ENCODE measurements at places on chromosomes 13 and 19.
A peak's percentile ranks its signal among the peaks of the same experiment; 100 is the strongest.

DNA sequence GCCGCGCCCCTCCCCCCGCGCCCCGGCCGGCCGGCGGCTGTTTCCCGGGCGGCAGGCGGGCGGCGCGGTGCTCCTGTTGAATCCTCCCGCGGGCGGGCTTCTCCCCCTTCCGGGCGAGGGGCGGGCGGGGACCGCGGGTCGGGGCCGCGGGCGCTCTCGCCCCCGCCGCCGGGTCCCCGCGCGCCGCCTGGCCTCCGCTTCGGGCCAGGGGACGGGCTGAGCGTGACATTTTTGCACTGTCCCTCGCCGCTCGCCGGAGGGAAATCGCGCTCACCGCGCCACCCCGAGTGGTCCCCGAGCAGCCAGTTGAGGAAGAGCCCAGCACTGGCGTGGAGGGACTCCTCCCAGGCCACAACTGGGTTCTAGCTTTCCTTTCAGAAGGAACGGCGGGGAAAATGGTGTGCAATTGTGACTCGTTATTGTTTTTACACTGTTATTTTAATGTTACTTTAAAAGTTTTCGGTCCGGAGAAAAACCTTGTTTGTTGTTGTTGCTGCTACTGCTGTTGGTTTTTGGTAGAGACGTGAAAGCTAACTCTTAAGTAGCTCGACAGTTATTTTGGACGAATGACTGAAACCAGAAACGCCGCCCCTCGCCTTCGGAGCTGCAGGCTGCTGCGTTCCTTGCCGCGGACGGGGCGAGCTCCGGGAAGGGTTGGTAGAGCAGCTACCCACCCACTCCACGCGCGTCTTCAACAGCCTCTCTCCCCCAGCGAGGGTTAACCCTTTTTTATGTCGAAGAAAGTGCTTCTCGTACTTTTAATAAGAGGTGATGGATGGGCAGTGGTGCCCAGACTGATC lies 959 bp downstream of the PDS5B start:
- DNase-seq, result peak; percentile 40

DNA sequence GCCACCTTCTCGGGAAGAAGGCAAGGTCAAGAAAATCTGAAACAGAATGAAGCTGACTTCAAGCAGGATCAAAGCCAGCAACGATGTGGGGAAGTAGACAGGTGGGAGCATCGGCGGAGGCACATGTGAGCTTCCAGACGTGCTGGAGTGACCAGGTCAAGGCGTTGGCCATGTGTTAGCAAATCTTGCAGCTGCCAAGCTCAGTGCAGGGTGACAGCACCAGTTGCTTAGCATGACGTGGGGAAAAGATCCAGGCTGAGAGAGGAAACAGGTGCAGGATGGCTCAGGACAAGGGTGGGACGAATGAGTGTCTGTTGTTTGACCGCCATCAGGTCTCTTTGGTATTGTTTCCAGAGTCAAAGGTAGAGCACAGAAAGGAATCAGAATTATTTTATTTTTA lies 92.3 kb downstream of the TNFSF13B start:
- no peak for DNase-seq

- DNase-seq, result no peak
Observed at GRCh38 chr19:53865918-53866864, 1.5 kb upstream of the MYADM start.

- no peak for DNase-seq
Observed at GRCh38 chr13:77981281-77981881, 62.8 kb upstream of the EDNRB start.

DNA sequence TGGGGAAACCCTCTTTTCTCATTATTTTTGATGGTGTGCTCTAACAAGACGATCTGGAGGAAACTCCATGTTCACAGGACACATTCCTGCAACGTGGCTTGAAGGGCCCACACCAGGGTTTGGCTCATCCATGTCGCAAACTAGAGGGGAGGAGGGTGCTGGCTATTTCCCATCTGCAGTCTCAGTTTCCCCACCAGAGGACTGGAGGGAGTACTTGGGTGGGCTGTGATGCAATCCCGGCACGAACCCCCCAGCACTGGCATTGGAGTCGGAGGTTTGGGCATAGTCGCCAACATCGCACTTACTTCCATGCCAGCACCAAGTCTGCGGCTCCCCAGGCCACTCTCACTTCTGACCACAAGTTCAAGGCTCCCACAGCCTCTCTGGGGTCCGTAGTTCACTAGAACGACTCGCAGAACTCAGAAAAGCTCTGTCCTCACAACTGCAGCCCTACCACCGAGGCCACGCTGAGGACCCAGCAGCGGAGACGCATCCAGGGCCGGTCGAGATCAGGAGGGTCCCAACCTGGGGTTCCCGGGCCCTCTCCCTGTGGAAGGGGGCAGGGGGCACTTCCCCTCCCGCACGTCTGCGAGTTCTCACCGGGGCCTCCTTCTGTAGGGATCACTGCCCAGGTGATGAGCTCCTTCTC lies 165.6 kb upstream of the SOX1 start:
- DNase-seq, result no peak

- DNase-seq, result no peak
Observed at GRCh38 chr13:40992678-40993518, 26.2 kb downstream of the ELF1 start.

- peak; percentile 27 for DNase-seq
Observed at GRCh38 chr13:84126671-84127171, 244.4 kb upstream of the SLITRK1 start.

DNA sequence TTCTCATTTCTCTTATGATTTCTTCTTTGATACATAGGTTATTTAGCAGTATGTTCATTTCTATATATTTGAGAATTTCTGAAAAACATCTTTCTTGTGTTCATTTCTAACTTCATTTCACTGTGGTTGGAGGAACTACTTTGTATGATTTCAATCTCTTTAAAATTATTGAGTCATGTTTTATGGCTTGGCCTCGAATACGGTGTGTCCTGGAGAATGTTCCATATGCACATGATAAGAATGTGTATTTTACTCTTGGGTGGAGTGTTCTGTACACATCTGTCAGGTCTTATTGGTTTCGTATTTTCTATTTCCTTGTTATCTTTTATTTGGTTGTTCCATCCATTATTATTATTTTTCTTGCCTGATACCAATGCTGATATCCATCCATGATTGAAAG lies 22.9 kb downstream of the DNM2 start:
- no peak for DNase-seq

DNA sequence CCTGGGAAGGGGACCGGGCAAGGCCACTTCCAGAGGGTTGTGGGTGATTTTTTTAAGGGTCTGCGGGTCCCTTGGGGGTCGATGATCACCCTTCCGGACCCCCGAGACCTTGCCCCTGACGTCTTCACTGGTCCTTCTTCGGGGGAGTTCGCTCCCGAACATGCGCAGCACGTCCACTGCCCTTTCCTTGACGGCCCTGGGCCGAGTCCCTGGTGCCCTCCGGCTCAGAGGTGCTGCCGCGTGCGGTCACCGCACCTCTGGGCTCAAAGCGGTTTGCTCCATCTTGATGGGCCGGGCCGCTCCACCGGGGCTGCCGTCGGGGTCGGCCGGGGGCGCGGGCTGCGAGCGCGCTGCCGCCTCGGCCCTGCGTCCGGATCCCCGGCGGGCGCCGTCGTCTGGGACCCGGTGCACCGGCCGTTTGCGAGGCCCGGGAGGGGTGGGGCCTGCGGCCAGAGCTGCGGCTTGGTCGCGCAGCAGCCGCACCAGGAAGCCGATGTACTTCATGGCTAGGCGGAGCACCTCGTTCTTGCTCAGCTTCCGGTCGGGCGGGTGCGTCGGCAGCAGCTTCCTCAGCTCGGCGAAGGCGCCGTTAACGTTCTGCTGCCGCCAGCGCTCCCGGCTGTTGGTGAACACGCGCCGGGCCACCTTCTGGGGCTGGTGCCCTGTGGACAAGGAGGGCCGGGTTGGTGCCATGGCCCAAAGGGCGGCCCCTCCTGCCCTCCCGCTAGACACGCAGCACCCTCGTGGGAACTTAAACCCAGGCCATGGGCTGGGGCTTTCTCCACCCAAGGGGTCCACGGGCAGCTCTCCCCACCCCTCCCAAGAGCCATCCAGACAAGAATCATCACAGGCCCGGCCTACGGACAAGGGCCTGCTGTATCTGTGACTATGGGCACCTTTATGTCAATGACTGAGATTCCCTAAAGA lies 3.3 kb downstream of the LYL1 start:
- no peak for DNase-seq

- DNase-seq, result no peak
Observed at GRCh38 chr19:42285541-42285941, 16.4 kb upstream of the PRR19 start.
